ENCODE measurements at places on chromosomes 11 and 22.

DNA sequence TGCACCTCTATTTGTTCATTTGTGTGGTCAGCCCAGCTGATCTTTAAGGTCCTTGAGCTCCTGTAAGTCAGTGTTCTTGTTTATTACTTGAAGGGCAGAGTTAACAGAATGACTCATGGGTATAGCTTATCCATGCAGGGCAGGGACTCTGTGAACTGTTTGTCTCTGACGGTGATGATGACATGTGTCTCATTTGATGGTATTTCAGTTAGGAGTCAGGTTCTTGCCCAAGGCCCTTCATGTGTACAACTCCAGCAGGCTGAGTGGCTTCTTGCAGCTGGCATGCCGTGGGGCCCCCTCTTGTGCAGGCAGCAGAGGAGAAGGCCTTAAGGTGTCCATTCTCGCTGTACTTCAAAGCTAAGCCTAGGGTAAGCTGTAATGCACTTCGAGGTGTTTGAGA, 165.1 kb downstream of the DBX1 start:
- peak; percentile 79 for DNase-seq

GRCh38 chr22:49291169-49291568, 536.5 kb downstream of the BRD1 start:
- DNase-seq = no peak

GRCh38 chr11:76891285-76891684, 30.6 kb downstream of the ACER3 start:
- DNase-seq = no peak

DNA sequence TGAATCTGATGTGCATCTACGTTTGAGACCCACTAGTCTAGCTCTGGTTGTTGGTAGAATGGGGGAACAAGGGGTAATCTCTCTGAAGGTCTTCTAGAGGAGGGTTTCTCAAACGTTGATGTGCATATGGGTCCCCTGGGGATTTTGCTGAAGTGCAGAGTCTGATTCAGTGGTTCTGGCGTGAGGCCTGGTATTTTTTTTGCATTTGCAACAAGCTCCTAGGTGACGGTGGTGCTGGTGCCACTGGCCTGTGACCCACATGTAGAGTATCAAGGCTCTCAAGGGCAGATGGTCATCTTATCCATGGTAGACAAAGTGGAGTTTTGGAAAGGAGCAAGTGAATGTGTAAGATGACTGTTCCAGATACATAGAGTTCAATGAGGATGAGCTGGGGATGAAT, 97.1 kb downstream of the CEP164 start:
- no peak for DNase-seq

DNA sequence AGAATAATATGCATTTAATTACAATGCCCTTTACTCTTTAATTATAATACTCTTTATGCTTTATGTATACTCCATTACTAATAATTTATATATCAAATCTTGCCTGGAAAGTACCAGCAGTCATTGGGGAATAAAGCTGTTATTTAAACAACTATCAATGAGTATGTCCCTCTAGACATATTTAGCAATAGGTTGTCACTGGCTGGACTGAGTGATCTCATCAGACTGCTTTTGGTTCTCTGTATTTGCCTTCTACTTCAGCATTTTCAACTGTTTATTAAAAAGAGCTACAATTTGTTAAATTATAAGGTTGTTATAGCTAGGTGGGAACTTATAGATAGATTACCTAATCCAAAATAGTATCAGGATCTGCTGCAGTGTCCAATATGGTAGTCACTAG, 267.2 kb downstream of the DCDC1 start:
- DNase-seq = no peak

GRCh38 chr22:38811241-38811640, 17.3 kb upstream of the DNAL4 start:
- no peak for DNase-seq

DNA sequence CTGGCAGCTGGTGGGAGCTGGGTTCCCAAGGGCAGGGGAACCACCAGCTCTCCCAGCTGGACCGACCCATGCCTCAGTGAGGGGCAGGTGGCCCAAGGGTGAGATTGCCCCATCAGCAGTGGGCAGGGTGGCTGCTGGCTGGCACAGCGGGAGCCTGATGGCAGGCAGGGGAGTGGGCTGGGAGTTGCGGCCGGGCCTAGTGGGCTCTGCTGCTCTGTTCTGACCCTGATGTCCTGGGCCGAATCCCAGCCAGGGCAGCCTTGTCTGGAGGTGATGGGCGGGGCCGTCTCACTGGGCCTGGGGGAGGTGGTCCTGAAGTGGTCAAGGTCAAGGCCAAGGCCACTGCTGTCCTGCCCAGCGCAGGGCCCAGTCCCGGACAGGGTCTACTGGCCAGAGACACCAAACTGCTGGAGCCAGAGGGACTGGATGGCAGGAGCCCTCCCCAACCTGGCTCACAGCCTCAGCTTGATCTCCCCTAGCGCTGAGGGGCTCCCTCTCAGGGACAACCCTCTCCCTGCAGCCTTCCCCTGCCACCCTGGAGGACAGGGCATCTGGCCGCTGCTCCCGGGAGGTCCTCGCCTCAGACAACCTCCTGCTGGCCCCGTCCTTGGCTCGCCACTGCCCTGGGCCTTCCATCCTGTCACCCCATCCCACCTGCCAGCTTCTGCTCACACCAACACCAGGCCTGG, 26.5 kb upstream of the PPARA start:
- no peak for DNase-seq

DNA sequence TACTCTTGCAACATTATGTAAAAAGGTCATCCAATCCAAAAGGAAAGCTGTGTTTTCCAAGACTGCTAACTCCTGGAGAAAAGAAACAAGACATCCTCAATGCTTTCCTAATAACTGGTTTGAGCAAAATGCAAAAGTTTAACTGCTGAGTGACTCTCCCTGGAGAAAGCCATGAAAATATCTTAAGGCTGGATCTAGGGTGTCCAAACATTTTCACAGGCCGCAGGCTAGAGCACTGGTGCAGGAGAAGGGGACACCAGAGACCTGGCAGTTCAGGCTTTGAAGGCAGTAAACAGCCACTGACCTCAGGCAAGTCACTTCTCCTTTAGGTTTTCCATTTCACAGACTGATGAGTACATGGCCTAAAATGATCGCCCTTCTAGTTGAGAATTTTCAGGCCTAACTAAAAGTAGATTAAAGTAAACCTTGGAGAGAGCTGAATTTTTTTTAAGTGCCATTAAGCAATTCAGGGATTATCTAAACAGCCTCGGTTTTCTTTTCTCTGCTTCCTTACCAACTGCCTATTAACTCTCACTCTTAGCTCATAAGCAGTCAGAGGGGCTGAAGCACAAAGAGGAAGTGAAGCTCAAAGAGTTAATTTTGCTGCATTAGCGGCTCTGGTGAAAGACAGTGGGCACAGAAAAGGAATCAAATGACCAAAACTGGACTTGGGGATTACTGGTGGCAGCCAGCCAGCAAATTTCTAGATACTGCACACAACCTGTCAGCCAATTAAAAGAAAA, 2.3 kb downstream of the CHKA start:
- DNase-seq = no peak

DNA sequence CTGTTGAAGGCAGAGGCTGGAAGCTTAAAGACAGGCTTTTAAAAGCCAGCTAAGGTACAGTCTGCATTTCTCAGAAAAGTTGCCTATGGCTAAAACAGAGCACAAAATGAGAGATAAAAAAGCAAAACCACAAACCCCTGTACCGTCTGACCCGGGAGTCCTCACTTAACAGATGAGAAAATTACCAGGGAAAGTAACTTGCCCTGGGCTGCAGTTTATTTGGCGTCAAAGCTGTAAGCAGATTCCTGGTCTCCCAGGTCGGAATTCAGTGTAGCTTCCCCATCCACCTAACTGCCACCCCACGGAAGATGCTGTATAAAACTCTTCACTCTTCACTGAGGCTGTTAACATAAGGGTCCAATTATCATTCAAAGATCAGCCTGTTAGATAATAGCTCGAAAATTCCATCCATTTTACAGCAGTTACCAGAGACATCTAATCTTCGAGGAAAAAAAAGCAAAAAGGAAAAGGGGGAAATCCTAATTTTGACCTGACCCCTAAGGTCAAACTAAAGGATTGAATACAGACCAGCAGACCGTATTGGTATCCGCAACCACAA, 1.5 kb downstream of the TCF20 start:
- DNase-seq = no peak

DNA sequence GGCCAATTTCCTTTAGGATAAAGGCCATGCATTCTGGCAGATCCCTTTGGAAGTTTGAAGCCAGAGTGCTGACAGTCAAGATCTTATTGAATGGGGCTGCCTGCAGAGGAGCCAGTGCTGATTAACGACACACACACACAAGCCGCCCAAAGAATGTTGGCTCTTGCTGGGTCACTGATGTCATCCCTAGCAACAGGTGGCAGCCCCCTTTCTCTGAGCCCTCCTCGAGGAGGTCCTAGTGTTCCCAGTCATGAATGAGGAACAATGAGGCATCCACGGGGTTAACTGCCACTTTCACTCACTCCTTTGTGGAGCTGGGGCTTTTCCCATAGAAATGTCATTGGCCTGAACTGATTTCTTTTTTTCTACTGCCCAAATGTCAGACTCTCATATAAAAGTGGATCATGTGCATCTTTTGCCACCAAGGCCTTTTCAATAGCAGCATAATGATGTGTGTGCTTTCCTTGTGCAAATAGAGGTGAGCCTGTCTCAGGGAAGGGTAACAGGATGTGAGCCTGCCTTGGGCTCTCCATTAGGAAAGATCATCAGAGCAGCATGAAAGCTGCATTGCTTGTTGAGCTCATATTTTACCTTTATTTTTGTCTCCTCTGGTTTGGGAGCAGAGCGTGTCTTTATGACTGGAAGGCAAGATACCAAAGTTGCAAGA, 301.8 kb upstream of the MTNR1B start:
- DNase-seq = no peak

DNA sequence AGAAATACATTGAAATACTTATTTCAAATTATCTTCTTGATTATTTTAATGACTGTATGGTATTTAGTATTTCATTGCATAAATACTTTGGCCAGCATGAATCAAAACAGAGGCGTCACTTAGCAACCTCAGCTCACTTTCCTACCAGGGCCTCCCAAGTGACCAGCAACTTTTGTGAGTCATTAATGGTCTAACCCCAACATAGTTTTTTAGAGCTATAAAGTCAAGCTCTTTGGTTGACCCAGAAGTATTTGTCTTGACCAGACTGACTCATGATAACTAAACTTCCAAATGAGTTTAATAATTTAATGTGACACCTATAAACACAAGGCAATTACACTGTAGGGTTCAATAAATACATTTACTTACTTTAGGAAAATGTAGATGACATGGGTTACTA, 27.9 kb upstream of the RBMXL2 start:
- no peak for DNase-seq

DNA sequence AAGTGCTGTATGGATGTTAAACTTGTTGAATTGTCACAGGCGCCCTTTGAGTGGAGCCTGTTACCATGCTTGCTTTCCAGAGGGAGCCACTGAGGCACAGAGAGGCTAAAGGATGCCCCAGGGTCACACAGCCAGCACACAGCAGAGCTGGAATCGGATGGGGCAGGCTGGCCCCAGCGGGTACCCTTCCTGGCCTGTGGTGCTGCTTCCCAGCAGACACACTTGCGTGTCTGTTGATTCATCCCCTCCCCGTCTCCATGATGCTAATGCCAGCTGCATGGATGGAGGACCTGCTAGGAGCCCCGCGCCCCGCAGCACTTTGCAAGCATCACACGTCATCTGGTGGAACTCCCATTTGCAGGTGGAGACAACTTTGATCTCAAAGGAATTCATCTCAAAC, 52.4 kb upstream of the SHISAL1 start:
- no peak for DNase-seq

DNA sequence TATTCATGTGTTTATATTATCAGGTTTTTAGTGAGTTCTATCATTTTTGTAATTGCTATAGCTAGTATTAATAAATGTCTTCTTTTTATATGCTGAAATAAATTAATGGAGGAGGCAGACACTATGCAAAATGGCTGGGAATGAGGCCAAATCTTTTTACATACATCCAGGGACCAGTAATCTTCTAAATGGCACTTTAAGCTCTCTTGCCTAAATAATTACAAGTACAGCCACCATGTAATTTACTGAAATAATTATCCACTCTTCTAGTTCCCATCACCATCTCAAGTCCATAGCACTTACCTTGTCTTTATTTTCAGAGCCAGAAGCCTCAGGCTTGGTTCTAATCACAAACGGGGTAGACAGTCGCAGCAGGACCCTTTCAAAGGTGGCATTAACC, 79.1 kb downstream of the GUCY1A2 start:
- no peak for DNase-seq

DNA sequence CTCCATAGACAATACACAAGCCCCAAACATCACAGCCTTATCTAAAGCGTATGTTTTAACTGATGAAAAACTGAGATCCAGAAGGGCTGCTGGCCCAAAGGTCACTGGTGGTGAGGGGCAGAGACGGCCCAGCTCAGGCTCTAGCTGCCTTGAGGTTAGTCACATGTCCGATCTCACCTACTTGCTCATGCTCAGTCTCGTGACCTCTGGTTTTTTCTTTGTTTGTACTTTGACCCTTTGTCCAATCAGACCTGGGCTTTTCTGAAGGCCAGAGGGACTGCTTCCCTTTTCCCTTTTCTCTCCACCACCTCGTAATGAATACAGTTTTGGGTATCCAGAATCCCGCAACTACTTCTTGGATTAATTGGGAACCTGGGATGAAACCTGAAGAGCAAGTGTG, 28.6 kb downstream of the MMP20 start:
- DNase-seq = no peak

DNA sequence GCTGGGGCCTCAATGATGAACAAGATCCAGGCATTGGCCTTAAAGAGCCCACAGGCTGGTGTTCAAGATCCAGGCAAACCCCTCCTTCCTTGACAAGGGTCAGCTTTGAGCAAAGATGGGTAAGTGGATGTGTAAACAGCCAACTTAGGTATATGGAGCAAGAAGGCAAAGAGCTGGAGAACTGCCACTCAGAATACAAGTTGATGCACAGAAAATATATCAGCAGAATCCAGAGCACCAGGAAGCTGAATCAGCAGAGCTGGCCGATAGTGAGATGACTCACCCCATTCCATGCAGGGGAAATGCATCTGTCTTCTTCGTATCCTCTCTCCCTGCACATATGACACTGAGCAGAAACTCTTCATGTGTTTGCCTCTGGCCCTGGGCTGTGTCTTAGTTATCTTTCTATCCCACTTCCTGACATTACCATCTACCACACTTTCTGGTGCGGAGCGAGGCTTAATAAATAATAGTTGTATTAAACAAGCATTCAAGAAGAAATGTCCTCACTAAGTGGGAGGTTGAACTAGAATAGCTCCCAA, 57.8 kb downstream of the ENDOD1 start:
- no peak for DNase-seq

GRCh38 chr11:125091247-125091876, 20.1 kb downstream of the TMEM218 start:
- peak; percentile 86 for DNase-seq

GRCh38 chr11:108984523-108984922, 319.7 kb downstream of the DDX10 start:
- DNase-seq = no peak

GRCh38 chr11:78823588-78823987, 248.9 kb upstream of the NARS2 start:
- no peak for DNase-seq
